ENCODE measurements at places on chromosomes 4 and X.
A peak's percentile ranks its signal among the peaks of the same experiment; 100 is the strongest.

DNA sequence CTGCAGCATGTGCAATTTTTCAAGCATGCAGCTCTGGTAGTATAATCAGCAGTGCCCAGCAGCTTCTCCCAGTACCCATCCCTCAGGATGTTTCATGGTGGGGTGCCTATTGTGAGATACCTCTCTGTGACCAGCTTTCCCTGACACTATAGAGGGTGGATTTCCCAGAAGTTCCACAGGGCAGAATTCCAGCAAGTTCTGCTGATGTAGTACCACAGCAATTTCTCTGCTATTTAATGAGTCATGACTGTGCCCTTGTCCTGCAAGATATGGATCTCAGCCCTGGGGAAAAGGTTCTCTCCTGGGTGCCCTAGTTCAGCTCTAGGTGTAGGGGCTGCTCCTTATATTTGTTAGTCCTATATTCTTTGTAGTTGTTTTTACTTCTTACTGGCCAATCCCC, 174.8 kb downstream of the ENOX2 start:
- DNase-seq = no peak

DNA sequence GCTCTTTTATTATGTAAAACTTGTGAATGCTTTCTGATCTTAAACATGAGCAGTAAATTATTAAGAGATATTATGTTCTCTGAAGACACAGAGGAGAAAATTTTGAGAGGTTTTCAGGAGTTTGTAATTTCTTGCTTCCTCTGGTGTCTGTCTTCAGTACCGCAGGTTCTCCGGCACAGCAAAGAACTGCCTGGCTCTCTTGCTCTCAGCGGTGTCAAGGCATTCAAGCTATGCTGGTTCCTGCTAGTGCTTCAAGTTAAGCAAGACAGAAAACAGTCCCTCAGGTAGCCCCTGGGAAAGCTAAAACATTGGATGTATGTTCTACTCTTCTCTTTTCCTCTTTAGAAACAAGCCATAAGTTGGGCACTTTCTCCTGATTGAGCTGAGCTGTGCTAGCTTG, 120.2 kb upstream of the CENPE start:
- DNase-seq = no peak

DNA sequence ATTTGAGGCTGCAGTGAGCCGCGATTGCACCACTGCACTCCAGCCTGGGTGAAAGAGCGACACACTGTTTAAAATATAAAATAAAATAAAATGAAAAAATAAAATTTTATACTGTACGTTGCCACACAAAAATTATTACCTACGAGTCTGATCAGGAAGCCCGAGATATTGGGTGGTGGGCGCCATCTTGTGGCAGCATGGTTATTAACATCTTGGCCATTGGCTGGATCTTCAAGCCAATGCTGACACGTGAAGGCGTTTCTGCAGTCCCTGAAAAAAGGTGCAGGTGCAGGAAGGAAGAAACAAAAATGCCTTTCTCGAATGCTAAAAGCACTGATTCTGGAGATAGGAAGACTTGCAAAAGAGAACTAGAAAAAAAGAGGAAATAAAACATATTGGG, 4.9 kb upstream of the TLR8 start:
- peak; percentile 71 for DNase-seq

GRCh38 chr4:83112678-83113428, 1.7 kb downstream of the PLAC8 start:
- DNase-seq = no peak

DNA sequence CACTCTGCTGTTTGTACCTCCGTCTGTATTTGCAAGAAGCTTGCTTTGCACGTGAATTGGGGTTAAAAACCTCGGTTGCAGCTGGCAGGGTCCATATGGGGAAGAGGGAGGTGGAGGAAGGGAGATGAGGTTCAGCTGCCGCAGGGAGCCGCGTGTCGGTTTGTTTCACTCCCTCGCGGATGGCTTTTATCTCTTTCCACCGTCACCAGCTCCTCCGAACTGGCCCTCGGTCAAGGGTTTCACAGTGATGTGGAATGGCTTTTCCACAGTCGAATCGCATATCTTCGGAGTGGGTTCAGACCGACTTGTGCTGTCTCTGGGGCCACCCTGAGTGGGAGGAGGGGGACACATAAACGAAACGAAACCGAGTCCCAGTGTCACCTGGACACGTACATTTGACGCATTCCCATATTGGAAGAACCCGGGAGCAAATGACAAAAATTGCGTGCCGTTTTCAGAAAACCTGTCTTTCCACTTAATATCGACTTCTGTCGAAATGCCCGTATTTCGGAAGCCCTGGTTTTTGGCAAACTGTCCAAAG, 929 bp downstream of the ZBTB33 start:
- peak; percentile 12 for DNase-seq

GRCh38 chrX:148466292-148466691, 34.1 kb upstream of the AFF2 start:
- DNase-seq = no peak

- DNase-seq = no peak
Observed at GRCh38 chr4:21780148-21780547, 168.4 kb downstream of the KCNIP4 start.

DNA sequence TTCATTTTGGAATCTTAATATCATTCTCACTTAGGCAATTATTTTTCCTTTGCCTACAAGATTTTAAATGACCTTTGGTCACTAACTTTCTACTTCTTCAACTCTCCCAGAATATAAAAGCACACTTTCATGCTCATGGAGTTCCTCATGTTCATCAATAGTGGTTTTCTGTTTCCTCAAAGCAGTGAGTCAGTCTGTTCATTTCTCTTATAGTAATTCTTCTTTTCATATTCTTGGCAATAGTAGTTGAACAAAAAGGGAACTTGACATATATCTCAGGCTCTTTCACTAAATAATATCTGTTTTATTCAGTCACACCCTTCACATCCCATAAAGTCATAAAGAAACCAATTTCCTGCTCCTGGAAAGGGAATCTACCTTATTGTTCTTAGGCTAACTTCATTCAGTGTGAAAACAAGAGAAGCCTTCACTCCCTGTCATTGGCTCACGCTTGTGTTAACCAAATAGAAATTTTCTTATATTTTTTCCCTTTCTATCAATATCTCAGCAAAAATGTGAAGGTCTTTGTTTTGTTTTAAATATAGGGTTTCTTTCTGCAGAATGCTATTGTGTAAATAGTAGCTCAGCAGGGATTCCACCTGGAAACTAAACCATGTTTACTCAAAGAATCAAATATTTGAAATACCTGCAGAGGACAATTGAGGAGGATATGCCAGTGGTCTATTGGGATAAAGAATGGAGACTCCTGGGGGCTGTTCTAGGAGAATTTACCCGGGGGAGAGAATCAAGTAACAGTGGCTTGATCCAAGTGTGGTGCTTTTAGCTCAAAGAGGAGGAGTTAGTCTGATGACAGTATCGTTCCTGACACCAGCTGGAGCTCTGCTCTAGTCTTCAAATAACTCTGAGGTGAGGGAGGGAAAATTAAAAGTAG, 13.4 kb upstream of the TNIP3 start:
- DNase-seq = peak; percentile 82

DNA sequence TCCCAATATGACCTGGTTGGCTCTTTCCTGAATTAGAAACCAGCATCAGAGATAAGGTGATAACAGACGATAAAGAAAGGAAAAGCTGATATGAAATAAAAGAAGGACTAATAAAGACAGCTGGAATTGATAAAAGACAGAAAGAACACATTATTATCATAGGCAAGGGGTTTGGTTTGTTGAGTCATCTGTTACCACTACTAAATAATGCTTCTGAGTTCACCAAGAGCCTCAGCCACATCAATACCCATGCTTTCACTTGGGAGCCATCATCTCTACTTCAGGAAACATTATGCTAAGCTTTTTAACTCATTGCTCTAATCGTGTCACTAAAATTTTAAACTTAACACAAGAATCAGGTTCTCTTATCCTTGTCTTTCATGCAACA, 27.6 kb downstream of the ANXA5 start:
- no peak for DNase-seq

GRCh38 chrX:567891-568290, 62.7 kb upstream of the SHOX start:
- no peak for DNase-seq

GRCh38 chrX:64186974-64187761, 18.3 kb downstream of the AMER1 start:
- no peak for DNase-seq

- DNase-seq = peak; percentile 91
Observed at GRCh38 chr4:110586131-110586850, 36.6 kb downstream of the PITX2 start.

- peak; percentile 6 for DNase-seq
Observed at GRCh38 chr4:29277381-29277780, 1442.8 kb upstream of the PCDH7 start.

DNA sequence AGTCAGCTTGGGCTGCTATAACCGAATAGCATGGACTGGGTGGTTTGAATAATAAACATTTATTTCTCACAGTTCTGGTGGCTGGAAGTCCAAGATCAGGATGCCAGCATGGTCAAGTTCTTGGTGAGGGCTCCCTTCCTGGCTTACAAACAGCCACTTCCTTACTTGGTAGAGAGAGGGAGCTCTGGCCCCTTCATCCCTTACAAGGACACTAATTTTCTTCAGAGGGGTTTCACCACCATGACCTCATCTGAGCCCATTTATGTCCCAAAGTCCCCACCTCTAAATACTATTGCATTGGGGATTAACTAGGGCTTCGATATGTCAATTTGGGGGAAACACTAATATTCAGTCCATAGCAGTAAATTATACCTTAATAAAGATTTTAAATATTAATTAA, 61.8 kb downstream of the CLNK start:
- DNase-seq = no peak

- no peak for DNase-seq
Observed at GRCh38 chr4:10181745-10182445, 65.3 kb upstream of the WDR1 start.

GRCh38 chr4:108533245-108533844, 87.0 kb upstream of the RPL34 start:
- DNase-seq = no peak

DNA sequence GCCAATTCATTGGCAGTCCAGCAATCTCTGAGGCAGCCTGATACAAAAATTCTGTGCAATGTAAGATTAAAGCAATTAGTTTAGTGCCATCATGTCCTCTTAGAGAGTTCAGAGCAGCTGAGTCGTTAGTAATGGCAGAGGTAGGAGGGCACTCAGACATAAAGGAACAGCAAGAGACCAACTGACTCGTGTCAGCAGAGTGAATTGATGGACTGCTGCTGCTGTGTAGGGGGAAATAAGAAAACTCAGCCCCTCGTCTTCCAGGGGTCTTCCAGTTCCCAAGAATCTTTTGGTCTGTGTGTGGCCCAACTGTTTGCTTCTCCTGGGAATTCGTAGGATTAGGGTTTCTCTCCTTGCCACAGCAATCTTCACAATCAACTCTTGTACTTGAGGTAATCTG, 100.9 kb downstream of the TTC29 start:
- no peak for DNase-seq

DNA sequence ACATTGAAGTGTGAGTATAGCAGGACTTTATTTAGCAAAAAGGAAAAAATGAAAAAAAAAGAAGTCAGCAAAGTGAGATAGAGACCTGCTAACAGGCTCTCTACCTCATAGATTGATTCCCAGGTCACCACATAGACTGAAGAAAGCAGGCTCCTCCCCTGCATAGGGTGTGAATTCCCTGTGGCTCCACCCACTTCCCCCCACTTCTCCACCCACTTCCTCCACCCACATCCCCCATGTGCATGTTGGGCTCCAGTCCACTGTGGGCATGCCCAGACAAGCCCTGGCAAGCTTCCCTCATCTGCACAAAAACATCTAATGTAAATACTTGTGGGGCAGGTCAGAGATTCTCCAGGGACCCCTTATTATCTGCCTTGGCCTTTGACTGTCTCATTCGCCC, 97.8 kb downstream of the TMEM47 start:
- DNase-seq = no peak

DNA sequence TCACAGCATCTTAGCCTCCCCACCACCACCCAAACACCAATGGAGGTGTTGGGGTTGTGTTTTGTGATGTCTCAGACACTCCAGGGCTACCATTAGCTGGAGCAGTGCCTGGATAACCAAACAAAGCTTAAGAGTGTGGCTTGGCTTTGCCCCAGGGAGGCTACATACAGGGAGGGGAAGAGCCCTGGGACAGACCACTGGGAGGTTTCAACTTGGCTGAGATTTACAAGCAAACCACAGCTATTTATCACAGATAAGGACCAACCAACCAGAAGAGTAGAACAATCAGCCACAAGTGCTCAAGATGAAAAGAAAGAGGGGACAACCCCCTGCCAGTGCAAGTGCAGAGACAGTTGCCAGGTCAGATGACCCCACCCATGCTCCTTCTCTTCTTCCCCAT, 24.1 kb downstream of the SOX3 start:
- no peak for DNase-seq

DNA sequence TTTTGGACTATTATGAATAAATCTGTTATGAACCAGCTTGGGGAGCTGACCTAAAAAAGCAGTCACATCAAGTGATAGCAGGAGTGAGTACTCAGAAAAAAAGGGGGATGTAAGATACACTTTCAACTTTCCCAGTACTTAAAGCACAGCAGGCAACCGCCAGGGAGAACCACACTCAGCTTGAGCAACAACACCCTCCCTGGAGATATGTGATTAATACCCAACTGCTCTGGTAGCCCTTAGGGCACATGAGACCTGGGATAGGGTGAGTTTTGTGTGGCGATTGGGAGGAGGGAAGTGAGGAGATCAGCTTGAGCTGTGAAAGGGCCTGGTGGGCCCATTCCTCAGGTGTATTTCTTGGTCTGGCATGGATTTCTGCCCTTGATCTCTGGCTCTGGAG, 220.3 kb upstream of the SFRP2 start:
- no peak for DNase-seq

DNA sequence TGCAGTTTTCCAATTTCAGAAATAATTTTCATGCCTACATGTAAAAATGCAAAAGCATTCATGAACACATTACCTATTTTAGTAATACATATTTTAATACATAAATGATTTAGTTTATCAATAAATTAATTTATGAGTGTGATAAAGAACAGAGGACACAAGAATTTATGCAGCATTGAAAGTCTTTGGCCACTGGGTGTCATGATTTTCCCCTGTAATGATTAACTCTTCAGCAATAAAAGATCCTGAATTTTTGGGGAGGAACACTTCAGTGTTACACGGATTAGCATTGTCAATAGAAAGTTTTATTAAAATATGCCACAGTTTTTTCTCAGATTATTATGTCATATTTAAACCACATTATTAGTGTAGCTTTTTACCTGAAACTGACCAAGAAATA, 8.6 kb upstream of the VCX2 start:
- DNase-seq = no peak

- DNase-seq = no peak
Observed at GRCh38 chrX:126265116-126265515, 99.0 kb upstream of the DCAF12L2 start.

GRCh38 chrX:10135561-10136399, 21.0 kb upstream of the CLCN4 start:
- DNase-seq = no peak

- DNase-seq = peak; percentile 45
Observed at GRCh38 chr4:87555773-87556619, 26.8 kb upstream of the SPARCL1 start.

GRCh38 chrX:110454336-110454735, 95.7 kb downstream of the RTL9 start:
- DNase-seq = no peak

DNA sequence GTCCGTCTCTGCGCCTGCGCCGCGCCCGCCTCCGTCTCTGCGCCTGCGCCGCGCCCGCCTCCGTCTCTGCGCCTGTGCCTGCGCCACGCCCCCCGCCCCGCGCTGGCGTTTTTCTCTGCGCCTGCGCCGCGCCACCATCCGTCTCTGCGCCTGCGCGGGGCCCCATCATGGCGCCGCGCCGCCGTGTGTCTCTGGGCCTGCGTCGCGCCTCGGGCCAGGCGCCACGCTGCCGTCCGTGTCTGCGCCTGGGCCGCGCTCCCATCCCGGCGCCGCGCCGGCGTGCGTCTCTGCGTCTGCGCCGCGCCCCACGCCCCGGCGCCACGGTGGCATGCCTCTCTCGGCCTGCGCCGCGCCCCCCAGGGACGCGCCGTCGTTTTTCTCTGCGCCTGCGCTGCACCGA, 51.8 kb upstream of the DUX4 start:
- no peak for DNase-seq

Measured in COLO829 (cell line).